ENCODE measurements at places on chromosomes 11 and 22.

DNA sequence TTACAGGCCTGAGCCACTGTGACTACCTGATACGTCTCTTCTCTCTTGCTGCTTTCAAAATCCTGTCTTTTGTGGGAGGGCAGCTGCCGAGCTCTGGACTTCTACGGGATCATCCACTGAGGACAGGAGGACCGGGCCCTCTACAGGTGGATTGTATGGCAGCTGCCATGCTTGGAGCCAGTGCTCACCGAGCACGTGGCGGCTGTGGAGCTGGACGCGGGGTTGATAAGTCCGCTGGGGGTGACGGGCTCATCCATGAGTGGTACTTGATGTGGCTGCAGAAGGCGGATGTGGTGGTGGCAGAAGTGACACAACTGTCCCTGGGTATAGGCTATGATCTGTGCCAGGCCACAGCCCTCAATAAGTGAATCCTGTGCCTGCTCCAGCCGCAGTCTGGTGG, 1.8 kb upstream of the CYP2D6 start:
- no peak for DNase-seq

- DNase-seq: no peak
Observed at GRCh38 chr11:3707176-3707575, 36.0 kb upstream of the CHRNA10 start.

DNA sequence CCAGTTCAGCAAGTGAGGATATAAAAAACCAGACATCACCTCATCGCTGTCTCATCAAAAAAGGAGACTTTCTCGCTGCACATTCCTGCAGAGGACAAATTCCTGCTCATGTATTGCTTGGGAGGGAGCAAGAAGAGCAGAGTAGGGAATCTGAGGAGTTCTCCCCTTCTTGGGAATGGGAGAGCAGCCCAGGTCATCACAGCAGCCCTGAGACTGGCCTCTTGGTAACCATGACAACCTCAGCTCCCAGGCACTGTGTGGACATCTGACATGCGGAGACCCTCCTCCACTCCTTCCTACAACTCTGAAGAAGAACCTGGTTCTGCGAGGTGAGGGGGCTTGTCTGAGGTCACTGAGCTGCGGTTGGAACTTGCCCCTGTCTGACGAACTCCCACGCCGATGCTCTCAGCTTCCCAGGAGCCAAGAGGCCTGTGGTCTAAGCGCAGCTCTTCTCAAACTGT, 17.9 kb downstream of the RFPL1 start:
- DNase-seq: no peak

- no peak for DNase-seq
Observed at GRCh38 chr11:99260696-99261095, 239.9 kb downstream of the CNTN5 start.

- no peak for DNase-seq
Observed at GRCh38 chr11:18722293-18722637, 3.7 kb downstream of the IGSF22 start.

DNA sequence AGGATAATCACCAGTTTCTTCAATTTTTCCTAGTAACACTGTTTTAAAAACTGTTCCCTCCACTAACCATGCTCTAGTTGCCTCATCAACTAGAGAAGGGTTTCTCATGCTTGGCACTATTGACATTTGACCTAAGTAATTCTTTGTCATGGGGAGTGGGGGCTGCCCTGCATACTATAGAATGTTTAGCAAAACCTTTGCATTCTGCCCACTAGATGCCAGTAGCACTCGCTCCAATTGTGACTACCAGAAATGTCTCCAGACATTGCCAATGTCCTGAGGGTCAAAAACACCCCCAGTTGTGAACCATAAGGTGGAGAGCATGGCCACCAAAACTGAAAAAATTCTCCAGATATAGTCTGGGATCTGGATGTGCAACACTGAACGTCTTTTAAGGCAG, 27.6 kb upstream of the BMAL1 start:
- no peak for DNase-seq

- no peak for DNase-seq
Observed at GRCh38 chr22:36663561-36663960, 40.0 kb downstream of the CACNG2 start.
